ENCODE measurements at places on chromosomes 3 and 15.

DNA sequence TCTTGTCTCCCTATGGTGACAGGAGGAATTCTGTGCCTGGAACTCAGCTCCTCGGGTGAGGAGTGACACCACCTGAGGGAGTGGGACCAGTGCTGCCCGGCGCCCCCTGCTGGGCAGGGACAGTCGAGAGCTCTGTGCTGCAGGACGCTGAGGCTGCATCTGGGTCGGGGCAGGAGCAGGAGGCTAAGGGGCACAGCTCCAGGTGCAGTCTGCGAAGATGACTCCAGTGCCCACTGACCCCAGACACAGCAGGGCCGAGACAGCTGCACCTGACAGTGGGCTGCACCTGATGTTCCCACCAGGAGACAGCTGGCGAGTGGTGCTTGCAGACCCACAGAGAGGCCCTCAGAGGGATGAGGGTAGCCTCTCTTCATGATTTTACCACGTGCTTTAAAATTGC lies 152.9 kb downstream of the ATP10A start:
- DNase-seq, result peak; percentile 83

- DNase-seq, result no peak
Measured at GRCh38 chr15:59531066-59531675, 80.4 kb upstream of the GCNT3 start.

GRCh38 chr3:10496121-10496863 lies 9.1 kb downstream of the ATP2B2 start:
- no peak for DNase-seq

- DNase-seq, result no peak
Measured at GRCh38 chr3:122795674-122796195, 866 bp downstream of the SLC49A4 start.

DNA sequence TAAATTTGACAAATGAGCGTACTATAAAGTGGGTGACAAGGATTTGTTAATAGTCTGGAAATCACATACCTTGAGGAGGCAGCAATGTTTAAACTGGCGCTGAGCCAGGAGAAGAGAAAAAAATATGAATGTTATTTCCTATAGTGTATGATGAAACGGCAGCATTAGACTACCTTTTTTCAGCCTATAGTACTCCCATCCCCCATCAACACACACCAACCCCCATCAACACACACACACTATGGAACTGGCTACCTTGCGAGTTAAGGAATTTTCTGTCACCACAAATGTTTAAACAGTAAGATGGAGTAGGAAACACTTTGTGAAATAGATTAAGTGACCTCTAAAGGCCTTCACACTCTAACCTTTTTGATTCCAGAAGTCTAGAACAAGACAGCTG lies 46.8 kb upstream of the ZCWPW2 start:
- no peak for DNase-seq

DNA sequence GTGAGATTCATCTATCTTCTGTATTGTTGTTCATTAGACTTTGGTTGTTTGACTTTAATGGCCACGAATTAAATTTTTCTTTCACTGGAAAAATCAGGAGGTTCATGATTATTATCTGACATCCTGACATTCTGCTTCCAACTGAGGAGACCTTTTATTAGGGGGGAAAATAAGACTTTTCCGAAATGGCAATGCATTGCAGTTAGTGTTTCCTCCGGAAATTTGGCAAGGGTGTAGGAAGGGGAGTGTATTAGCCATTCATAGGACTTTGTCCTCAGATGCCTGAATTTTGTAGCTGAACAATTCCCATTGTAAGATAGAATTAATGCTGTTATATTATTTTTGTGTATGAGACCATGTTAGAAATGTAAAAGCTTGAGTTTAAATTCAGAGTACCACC lies 450.6 kb upstream of the TGFBR2 start:
- DNase-seq, result no peak

DNA sequence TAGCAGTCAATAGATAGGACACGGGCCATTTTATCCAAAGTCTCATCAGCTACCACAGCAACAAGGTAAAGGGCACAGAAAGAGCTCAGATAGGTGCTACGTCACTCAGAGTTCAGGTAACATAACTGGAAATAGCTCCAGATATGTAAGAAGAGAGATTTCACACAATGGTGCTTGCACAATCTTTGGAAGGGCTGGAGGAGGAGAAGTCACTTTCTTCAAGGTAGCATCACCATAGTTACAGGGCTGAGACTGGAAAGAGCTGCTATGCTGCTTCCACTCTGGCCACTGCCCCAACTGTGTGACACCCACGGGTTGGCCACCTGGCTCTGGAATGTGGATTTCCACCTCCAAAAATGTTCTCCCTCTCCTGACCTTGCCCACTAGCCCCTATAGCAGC lies 448.8 kb upstream of the THBS1 start:
- no peak for DNase-seq

GRCh38 chr3:140359233-140359995 lies 318.4 kb upstream of the TRIM42 start:
- no peak for DNase-seq

DNA sequence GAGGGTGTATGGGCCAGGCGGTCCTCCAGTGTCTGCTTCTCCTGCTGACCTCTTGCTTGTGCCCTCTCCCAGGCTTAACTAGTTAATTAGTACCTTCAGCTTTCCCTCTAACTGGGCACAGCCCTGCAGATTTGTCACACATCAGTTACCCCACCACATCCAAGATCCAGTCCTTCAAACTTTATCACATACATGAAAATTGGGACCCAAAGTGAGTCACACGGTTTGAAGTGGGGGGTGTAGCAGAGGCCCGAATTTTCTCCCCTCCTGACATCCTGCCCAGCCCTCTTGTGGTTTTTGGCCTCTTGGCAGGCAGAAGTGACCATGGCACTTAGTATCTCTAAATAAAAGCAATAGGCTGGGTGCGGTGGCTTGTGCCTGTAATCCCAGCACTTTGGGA lies 3.9 kb downstream of the MAPKAPK3 start:
- no peak for DNase-seq

DNA sequence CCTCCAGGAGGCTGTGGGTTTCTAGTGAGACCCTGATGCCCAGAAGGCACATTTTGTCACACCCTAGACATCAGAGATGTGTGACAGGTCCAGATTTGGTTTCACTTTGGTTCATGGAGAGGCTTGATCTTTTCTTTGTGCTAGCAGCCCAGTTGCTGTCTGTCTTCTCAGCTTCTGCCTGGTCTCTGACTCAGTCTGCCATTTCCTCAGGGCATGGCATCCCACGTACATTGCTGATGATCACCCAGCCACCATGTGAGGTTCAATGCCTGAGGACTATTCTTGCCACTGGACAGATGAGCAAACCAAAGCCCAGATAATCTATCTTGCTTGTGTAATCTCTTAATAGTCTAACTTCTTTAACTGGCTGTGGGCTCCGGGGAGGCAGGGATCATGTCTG lies 144.9 kb upstream of the MRPS22 start:
- no peak for DNase-seq

GRCh38 chr3:26560081-26560480 lies 62.5 kb upstream of the LRRC3B start:
- DNase-seq, result no peak

GRCh38 chr15:57503911-57504598 lies 87.6 kb upstream of the MYZAP start:
- no peak for DNase-seq

DNA sequence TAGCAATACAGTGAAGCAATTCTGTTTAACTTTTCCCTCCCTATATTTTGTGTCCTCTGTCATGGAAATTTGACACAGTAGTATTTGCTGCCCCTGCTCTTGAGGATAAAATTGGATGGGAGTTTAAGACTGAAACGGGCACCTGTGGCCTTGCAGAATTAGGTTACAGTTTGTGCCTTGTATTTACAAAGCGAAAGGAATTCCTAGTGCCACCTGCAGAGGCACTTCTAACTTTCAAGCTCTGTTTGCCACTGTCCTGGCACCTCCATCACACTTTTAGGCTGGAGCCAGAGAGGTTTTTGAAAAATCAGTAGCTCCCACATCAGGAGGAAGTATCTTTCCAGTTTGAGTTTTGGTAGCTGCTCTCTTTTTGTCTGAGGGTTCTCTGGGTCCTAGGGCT lies 39.5 kb downstream of the CD86 start:
- no peak for DNase-seq

- no peak for DNase-seq
Measured at GRCh38 chr3:122946185-122946584, 81.4 kb downstream of the SEMA5B start.

DNA sequence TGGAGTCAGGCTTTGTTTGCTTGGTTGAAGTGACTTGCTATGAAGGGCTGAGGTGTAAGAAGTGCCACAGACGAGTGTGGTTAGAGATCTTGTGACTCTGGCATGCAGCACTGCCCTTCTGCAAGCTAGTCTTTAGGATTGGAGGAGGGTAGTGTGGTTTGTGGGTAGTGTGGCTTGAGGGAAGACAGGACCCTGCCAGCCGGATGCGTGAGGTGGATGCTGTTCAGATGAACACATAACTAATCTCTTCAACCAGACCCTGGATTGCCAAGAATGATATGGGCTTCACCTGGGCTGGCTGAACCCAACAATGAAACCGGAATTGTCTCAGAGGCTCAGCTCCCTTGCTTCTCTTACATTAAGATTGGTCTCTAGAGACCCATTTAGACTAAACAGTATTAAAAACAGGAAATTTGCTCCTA lies 32.7 kb downstream of the STARD9 start:
- DNase-seq, result no peak

DNA sequence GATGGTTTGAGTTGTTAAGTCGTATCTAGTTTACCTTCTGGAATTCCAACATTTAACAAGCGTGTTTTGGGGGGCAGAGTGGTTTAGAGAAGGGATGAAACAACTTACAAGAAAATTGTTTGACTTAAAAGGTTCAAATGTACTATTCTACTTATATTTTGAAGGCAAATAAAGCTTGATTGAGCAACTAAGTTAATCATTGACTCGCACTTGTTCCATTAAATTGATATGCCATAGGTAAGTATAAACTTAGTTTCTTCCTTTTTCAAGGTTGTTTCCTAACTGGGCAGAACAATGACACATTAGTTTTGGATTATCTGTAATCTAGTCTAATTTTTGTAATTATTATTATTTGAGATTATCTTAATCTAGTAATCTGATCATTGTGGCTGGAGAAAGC lies 48.3 kb upstream of the CPNE4 start:
- DNase-seq, result no peak

DNA sequence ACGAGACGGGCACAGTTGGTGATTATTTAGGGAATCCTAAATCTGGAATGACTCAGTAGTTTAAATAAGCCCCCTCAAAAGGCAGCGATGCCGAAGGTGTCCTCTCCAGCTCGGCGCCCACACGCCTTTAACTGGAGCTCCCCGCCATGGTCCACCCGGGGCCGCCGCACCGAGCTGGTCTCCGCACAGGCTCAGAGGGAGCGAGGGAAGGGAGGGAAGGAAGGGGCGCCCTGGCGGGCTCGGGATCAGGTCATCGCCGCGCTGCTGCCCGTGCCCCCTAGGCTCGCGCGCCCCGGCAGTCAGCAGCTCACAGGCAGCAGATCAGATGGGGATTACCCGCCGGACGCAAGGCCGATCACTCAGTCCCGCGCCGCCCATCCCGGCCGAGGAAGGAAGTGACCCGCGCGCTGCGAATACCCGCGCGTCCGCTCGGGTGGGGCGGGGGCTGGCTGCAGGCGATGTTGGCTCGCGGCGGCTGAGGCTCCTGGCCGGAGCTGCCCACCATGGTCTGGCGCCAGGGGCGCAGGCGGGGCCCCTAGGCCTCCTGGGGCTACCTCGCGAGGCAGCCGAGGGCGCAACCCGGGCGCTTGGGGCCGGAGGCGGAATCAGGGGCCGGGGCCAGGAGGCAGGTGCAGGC lies 318.0 kb downstream of the FGF12 start:
- DNase-seq, result peak; percentile 76

GRCh38 chr3:178181088-178181487 lies 355.1 kb upstream of the KCNMB2 start:
- DNase-seq, result no peak

- DNase-seq, result no peak
Measured at GRCh38 chr15:61480863-61481262, 251.8 kb upstream of the RORA start.

GRCh38 chr15:50186090-50186489 lies 4.1 kb downstream of the SLC27A2 start:
- DNase-seq, result no peak

DNA sequence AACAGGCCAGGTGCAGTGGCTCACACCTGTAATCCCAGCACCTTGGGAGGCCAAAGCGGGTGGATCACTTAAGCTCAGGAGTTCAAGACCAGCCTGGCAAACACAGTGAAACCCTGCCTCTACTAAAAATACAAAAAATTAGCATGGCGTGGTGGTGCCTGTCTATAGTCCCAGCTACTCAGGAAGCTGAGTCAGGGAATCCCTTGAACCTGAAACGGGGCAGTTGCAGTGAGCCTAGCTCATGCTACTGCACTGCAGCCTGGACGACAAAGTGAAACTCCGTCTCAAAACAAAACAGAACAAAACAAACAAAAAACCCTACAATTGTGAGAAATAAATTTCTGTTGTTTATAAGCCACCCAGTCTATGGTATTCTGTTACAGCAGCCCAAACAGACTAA lies 94.7 kb downstream of the PIK3CB start:
- no peak for DNase-seq

DNA sequence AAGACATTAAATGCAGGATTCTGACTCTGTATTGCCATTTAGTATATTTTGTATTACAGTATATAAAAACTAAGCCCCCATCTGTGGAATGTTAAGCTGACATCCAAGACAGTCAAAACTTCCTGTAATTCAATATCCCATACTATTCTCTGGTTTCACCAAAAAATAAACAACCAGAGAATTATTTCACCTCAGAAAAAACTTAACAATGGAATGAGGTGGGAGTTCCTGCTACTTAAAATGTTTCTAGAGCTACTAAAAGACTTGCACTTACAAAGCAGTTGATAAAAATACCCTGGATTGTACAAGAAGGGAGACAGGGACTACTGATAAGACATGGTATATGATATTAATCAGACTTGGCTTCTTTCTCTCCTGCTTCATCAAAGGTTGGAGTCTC lies 8.3 kb downstream of the ARL13B start:
- no peak for DNase-seq

DNA sequence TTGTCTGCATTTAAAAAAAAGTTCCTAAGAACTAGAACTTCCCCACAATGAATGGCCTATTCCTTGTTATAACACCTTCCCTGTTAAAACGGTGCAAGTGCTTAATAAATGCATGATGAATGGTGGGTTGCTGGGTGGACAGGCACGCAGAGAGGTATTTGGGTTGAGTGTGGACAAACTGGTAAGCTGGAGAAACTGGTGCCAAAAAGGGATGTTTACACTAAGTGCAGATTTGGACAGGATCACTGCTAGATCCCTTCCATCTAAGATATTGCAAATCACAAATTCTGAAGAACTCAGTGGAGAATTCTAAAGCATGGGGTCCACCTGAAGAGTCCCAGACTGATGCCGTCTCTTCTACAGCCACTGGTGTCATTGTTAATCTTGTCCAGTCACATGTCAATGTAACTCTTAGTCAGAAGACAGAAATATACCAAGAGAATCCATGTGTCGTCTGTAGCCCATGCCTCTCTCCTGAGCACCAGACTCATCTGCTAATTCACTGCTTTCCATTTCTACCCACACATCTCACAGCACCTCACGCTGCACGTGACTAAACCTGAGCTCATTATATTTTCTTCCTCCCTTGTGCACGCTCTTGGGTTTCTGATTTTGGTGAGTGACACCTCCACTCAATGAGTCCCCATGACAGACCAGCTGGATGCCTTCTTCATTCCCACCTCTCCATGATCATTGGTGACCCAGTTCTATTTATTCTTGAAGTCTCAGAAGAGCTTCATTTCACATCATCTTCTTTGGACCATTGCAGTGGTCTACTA lies 328.9 kb downstream of the THSD4 start:
- DNase-seq, result no peak

All from H9 (cell line).